ENCODE measurements at places on chromosomes 2 and 18. TPM values are rescaled to one million over a fixed set of nuclear protein-coding genes. Genes with fewer than 3 reads are reported as not detected.
A peak's percentile ranks its signal among the peaks of the same experiment; 100 is the strongest.

- DNase-seq: no peak
These were observed 250.3 kb downstream of the NRXN1 start for GRCh38 chr2:50781646-50782045.

DNA sequence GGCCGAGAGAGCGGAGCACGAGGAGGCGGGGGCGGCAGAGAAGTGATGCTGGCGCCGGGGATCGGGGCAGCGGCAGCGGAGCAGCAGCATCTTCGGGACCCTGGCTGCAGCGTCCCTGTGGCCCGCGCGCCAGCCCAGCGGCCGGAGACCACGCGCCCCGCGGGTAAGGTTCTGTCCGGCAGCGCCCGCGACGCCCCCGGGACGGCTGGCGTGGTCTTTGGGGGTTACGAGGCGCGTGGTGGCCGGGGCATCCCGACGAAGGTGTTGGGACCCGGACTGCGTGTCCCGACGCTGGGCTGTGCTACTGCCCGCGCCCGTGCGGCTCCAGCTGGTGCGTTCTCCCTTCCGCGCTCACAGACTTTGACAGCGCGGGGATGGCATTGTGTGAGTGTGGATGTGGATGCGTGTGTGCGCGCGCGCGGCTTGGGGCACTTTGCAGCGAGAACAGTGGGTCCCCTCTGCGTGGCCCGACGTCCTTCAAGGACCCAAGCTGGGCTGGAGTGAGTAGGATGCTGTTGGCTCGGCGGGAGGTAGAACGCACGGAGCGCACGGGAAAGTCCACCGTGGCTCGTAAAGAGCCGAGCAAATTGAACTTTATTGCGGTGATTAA is 405.0 kb downstream of the XIRP2 start:
- peak; percentile 44 for DNase-seq

GRCh38 chr2:195016841-195017240 is 640.2 kb upstream of the SLC39A10 start:
- DNase-seq: no peak

DNA sequence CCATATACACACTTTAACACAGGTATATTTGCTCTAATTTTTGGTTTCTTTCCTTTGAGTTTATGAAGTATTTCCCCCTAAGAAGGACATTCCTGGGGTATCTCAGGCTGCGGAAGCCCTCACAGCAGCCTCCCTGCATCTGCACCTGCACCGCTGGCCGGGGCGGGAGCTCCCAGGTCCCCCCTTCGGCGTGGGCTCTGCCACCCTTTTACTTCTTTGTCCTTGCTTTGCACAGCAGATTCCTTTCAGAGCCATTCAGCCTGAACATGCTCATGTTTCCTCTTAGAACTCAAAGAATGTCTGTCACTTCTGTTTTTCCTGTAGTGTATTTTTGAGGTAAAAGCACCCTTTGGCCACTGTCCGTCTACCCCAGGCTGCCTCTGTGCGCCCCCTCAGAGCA is 146.5 kb downstream of the SNTG2 start:
- DNase-seq: no peak

GRCh38 chr2:176407706-176408105 is 138.5 kb downstream of the MTX2 start:
- no peak for DNase-seq

- DNase-seq: no peak
These were observed 115.3 kb upstream of the TANK start for GRCh38 chr2:161044921-161045320.

DNA sequence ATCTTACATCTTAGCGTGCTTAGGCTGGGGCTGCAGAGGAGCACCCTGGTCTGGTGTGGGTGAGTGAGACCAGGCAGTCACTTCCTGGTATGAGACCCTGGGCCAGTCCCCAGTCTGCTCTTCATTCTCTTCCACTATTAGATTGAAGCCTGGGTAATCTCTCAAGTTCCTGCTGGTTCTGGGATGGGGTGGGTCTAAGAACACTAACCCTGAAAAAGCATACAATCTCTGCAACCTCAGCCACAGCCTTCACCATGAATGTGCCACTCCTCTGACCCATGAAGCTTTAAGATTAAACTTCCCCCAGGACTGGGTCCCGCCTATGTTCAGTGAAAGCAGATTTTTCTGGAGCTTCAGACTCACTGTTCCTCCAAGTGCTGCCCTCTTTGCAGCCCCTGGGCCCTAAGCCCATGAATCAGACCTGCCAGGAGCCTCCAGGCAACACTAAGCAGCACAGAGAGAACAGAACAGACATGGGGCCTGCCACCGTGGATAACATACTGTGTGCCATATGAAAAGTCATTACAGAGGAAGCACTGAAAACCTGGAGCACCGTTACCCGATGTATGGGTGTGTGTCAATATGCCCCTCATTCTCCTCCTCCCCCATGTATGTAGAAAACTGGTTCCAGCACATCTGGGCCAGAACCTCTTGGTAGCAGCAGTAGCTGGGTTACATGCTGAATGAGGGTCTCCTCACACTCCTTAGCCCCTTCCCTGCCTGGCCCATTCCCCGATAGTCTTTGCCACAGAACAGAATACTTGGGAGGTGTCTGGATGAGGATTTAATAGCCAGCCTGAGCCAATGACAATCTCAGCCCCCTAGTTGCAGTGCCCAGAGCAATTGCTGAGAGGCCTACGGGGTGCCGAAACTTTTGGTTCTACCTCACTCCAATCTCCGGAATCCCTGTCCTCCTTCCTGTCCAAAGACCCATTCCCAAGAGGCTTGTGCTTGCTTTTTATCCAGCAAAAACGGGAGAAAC is 2.7 kb upstream of the SIX2 start:
- no peak for DNase-seq

DNA sequence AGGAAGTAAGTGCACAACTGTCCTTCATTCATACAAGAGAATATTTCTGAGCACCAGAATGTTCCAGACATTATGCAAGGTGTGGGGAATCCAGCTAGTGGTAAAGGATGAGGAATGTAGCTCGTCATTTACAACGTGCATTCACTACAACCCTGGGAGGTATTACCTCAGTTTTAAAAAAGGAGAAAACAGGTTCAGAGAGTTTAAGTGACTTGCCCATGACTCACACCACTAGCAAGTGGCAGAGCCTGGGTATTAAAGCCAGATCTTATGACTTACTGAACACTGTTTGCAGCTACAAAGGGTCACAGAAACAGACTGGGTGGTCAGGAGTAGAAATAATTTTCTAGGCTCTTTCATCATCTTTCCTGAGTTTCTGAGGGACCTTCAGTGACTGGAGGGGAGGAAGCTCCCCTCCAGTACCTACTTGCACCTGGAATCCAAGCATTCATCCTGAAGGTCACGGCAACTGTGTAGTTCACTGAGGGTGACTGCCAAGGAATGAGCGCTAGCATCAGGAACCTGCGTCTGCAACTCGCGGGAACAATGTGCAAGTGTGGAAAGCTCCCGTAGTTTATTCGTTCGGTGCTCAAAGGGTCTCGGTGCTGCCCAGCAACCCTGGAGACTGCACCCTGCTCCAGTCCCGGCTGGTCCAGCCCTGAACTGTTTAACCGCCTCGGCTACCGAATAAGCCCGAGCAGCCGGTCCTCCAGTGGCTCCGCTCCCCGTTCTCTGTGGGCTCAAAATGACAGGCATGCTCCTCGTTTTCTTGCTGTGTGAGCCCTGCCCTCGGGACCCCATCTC is 647 bp downstream of the CCDC121 start:
- DNase-seq: no peak

DNA sequence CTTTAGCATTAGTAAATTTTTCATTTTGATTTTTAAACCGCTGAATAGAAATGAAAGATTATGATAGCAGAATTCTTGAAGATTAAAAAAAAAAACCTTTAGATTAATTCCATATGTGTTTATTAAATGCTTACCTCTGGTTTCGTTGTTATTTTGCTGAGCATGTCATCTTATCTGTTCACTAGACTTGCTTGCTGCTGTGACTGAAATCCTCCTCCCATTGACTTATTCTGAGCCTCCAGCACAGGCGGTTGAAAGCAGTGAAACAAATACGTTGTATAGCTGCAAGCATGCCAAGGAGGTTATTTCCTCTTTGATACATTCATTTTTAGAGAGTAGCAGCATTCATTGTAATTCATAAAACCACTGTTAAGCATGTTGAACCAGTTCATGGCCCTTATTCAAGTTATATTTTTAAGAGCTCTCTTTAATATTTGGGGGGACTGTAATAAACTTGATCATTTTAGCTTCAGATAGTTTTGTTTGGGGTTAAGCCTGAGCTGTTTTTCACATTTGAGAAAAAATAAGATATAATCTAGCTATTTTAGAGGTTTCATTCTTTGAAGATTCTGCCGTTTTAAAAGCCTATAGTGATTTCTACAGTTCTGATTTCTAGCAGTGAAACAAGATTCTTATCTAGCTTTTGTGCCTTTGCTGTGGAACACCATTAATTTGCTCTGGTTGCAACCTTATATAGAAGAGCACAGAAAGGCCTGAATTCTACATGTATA is at the start of gene HTR2B:
TSS of gene HTR2B (minus strand) at position 205 of the 731 bp plus-strand sequence. CDS start 1,278 bp downstream, outside the sequence.
- DNase-seq: no peak

- no peak for DNase-seq
These were observed 95.9 kb upstream of the SPTBN1 start for GRCh38 chr2:54360055-54360792.

GRCh38 chr2:16138811-16139662 is 198.7 kb downstream of the MYCN start:
- DNase-seq: no peak

DNA sequence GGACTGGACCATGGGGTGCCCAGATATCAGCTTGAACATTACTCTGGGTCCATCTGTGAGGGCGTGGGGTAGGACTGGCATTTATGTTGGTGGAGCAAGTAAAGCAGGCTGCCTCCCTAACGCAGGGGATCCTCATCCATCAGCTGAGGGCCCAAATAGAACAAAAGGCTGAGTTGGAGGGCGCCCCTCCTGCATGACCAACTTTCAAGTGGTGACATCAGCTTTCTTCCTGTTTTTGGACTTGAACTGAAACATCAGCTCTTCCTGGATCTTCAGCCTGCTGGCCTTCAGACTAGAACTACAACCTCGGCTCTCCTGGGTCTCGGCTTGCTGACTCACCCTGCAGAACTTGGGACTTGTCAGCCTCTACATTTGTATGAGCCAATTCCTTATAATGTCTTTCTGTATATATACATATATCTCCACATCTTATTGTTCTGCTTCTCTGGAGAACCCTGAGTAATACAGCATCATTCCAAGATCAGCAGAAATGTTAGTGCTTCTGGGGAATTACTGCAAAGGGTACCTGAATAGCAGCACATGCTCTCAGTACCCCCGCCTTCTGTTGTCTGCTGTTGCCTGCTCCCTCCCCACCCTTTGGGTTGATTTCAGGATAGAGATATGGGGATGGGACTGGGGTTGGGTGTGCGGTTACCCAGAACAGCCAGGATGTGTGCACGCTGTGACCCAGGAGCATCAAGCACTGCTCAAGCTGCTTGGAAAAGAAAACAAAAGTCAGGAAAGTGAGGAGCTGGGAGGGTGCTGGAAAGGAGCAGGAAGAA is 20.0 kb downstream of the TMEM127 start:
- DNase-seq: no peak

DNA sequence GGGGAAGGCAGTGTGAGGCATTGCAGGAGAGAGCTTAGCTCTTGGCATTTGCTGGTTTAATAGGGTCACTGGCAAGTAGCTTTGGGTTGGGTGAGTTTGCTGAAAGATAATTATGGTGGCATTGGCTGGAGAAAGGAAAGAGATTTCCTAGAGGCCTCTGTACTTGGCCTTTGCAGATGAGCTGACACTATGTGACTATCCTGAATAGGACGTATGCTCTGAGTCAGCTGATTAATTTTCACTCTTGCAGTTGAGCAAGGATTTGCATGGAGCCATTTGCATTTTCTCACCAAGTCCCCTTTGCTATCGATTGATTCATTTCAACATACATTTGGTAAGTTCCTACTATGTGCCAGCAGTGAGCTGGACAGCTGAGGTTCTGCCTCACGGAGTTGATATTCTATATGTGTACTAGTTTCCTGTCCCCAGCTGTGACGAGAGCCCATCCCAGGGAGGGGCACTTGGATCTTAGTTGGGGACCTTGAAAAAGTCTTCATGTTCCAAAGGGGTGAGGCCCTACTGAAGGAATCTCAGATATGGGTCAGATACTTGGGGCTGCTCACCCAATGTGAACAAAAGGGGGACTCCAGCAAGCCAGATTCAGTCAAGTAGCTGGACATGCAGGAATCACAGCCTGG is 245.7 kb downstream of the LOXHD1 start:
- DNase-seq: no peak

GRCh38 chr2:77867146-77867545 is 345.0 kb upstream of the LRRTM4 start:
- no peak for DNase-seq

GRCh38 chr2:28617502-28618184 is 121.8 kb downstream of the PLB1 start:
- DNase-seq: no peak

DNA sequence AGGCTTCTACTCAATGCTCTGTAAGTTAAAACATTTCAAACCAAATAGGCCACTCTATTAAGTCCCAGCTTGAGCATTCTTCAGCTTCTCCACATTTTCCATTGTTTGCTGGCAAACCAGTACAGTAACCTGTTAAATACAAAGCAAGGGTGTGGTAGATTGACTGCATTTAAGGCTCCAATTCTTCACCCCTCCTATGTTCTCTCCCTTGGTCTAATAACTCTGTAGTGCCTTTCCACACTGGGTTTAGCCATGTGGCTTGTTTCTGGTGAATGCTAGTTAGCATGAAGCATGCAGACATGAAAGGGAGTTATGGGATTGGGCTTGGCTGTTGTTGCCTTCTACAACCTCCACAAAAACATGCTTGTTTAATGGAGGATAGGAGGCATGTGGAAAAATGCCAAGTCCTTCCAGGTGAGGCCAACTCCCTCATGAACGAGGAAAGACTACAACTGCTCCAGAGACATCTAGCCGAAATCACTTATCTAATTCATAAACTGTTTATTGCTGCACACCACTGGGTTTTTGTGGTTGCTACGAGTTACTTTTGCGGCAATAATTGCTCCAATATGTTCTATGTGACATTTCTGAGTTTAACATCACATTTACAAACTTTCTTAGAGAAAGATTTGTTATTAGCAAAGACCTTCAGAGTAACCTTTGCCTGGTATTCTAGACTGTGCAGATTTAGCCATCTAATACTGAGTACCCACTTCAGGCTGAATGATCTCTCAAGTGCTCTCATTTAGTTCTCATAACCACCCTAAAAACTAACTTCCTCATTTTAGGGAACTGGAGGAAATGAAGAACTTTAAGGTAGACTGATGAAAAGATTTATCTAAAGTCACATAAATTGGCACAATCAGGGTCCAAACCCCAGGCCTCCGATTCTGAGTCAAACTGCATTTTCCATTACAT is 104.0 kb downstream of the SMAD2 start:
- no peak for DNase-seq

DNA sequence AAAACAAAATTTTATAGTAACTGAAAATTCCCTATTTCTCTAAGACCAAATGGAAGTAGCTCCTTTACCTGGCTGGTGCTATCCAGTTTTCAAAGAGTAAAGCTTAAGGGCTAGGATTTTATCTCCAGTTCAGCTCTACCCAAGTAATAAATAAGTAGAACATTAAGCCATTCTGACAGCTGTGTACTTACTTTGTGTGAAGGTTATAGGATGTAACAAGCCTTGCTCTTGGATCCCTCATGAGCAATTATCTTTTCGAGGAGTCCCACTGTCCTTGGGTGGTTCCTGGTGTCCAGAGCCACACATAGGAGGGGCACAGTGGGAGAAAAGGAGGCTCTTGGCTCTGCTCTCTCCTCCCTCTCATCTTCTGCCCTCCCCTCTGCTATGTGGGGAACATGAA is 45.5 kb downstream of the KIF5C start:
- no peak for DNase-seq

SERPINB10 gene
- total RNA-seq: not detected

GALNT1 gene
- 121 TPM for total RNA-seq

CHRND gene
- not detected for total RNA-seq

ACKR3 gene
- total RNA-seq: 8.5 TPM

ZDBF2 gene
- total RNA-seq: 5.1 TPM

FIGN gene
- 0.79 TPM for total RNA-seq

IL37 gene
- 0.64 TPM for total RNA-seq

GPR55 gene
- 0.34 TPM for total RNA-seq

ZNF892 gene
- total RNA-seq: 1.8 TPM
